ENCODE measurements at places on chromosomes 1 and 21.

DNA sequence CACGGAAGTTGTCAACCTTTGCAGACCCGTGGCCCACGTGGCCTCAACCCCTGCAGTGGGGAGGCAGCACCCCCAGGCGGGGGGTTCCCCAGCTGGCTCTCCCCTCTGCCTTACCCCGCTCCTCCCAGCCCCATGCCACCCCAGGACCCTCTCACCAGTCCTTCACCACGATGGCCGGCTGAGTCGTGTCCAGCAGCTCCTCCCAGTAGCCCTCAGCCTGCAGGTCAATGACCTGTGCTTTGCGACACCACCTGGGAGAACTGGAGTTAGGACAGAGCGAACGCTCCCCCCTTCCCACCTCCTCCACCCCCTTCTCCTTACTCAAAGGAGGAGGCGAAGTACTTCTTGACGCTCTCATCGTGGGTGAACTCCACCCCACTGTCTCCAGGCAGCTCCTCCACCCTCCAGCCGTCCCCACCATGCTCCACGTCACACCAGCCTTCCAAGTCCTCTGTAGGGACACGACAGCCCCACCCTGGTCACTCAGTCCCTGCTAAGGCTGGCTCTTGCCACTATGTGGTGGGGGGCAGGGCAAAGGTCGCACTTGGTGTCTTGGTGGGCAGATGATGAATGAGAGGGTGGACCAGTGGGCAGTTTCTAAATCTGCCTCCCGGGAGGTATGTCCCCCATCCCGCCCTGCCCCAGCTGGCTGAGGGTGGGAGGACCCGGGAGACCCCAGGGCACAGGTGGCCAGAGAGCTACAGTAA is 4.5 kb downstream of the FBXO2 start:
- DNase-seq, result no peak

DNA sequence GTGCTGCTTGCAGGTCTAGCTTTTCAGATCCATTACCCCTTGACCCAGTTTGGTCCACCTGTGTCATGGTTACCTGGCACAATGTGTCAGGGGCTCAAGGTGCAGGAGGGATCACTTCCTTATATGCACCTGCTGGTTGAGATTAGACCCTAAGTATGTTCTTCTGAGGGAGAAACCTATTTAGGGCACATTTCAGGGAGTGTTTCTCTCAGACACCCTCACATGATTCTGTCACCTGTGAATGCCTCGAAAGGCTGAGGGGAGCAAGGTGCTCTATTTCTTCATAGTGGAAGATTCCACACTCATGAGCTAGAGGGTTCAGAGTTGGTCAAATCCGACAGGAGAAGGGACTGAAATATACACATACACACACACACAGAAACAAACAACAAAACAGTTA is 15.5 kb downstream of the HSD3B2 start:
- DNase-seq, result no peak

DNA sequence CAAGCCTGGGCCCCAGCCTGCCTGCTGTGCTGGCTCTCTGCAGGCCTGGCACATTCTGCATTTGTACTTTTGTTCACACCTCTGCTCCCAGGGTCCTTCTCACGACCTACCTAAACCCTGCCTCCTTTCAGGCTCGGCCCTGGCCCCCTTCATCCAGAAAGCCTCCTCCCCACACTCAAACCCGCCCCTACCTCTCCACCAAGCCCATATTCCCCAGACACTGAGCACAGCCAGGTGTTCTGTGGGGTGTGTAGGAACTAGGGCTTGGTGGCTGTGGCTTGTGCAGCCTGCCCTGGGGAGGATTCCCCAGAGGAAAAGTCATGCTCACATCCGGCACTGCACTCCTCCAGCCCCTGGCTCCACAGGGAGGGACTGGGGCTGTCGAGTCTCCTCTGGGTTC is 8.2 kb upstream of the MIXL1 start:
- DNase-seq, result no peak

DNA sequence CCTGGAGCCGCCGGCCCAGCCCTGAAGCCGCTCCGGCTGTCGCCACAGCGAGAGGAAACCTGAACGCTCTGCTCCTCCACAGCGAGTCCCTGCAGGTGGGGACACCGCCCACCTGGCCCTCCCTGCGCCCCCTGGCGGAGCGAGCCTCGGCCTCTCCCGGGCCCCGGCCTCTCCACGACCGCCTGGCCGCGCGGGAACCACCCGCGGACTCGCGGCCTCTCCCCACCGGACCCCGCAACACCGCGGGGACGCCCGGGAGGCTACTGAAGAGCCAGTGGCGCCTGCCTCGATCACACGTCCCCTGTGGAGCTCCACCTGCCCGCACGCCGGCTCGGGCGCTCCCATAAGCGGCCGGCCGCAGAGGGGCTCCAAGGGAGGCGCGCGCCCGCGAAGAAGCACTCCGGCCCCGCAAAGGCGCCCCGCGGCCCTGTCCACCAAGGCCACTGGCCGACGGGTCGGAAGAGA is 109.6 kb downstream of the KCNN3 start:
- DNase-seq, result no peak

- DNase-seq, result no peak
Measured at GRCh38 chr1:92016720-92017316, 13.0 kb upstream of the EPHX4 start.

DNA sequence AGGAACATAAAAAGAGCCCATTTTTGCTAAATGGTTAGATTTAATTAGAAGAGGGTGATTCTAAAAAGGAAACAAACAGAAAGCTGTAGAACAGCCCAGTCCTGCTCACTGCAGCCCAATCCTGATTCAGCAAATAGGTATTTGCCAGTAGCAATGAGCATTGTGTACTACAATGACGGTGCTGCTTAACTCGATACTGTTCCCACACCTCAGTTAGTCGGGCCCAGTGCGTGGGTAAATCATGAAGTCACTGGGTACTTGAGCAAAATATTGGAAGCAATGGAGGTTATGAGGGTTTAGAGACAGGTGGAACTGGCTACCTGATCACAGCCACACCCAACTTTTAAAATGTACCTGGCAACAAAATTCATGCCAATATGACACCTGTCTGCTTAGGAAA is 101.5 kb upstream of the ADGRL2 start:
- no peak for DNase-seq

DNA sequence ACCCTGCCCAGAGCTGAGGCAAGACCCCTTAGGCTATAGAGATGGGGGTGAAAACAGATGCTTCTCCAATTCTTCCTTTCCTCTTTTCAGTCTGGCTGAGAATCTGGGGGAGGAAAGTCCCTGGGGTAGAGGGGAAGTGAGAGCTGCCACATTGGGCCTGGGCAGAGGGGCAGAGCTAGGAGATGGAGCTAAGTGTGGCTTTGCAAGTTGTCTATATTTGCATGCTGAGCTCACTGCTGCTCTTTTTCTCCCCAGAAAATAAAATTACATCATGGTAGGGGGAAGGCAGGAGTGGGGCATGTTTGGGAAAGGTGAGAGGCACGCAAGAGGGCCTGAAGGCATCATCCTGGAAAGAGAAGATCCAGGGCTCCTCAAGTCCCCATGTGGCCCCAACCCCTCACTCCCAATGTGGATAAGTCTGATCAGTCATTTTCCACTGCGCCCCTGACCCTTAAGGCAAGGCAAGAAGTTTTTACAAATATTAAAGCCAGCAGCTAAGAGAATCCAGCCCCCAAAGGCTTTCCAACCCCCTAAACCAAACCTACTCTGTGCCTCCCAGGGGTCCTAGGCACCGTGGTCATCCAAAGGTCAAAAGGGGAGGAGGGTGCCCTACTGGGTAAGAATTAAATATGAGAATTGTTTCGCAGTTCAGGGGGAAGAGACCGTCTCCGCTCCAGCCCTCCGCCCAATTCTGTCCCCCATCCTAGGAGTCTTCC is 500 bp upstream of the PEA15 start:
- DNase-seq, result no peak

Data from MG63 (cell line).